Activated T-cell treated with anti-CD3 and anti-CD28 coated beads for 48 hours (primary cell): ENCODE measurements at places on chromosomes 5 and 9.

DNA sequence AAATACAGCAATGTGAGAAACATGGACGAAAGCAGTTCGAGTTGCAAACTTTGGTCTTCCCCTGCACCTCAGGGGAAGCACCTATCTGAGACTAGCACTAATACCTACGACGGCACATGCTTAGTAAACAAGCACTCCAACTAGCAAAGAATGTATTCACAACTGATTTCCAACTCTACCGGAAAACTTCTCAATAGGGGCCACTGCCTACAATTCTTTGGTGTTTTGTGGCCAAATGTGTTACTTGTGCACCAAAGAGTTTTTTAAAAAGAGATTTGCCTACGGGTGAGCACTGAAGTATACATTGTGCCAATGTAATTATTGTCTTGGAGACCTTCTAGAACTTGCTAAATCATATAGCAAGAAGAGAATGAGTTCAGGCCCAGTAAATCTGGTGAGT lies 12.2 kb downstream of the ENC1 start:
- no peak for DNase-seq

DNA sequence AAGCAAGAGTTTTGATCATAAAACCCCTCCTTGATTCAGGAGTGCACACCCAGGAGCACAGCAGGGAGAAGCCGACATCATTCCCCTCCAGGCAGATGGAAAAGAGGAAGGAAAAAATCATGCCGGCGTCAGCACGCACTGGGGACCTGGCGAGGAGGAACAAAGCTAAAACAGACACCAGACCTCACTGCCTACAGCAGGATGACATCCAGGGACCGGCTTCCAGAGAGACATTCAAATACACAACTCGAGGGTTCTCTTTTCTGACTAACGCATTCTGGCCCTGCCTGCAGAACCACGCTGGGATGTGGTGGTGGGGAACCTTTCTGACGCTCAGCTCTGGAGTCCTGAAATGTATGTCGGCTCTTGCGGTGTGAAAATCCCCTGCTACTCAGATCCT lies 2.7 kb downstream of the UBAC1 start:
- no peak for DNase-seq

DNA sequence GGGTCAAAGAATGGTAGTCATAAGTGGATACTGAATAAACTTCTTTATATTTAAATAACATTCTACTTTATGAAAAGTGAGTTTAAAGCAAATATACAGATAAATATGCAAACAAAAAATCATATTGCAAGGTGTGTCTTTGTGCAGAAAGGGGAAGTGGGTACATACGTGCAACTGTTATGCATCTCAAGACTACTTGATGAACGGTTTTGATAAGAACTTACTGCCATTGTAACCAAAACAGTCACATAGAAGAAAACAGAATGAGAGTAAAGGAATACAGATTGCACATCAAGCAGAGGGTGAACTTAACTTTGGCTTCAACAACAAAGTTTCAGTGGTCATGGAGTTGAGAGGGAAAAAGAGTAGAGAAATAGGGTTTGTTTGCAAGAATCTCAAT lies 9.9 kb downstream of the CAMK4 start:
- DNase-seq, result no peak

DNA sequence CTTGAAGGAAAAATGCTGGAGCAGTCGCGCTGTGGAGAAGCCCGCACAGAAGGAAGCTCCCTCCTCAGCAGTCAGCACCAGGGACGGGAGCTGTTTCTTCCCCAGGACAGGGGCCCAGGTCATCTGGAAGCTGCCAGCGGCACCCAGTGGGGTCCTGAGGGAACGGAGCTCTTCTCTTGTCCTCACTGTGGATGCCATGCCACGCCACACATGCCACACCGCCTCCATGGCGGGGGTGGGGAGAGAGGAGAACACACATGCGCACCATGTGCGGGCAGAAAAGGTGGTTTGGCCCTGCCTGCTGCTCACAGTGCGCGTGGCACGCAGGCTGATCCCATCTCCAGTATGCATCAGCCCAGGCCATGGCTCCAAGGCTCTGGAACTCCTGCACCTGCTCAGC lies 41.7 kb upstream of the ZNF354B start:
- no peak for DNase-seq
